Endodermal cell (in vitro differentiated cells): ENCODE measurements at places on chromosomes 16 and 17. TPM values are rescaled to one million over a fixed set of nuclear protein-coding genes. Genes with fewer than 3 reads are reported as not detected.

Gene MYL11
- 1.2 and 1.3 TPM in 2 replicates for total RNA-seq

- DNase-seq, result no peak
- no peak overlapping the region for H3K27ac ChIP-seq
- no peaks in the 10 kb centered on the region for H3K36me3 ChIP-seq
- no peak overlapping the region for H3K4me3 ChIP-seq
- H3K4me1 ChIP-seq, result no peaks in the 10 kb centered on the region
- H3K27me3 ChIP-seq, result no peaks in the 10 kb centered on the region
Observed at GRCh38 chr17:29980261-29980660, 38.8 kb downstream of the EFCAB5 start.

- H3K4me3 ChIP-seq, result no peak overlapping the region
- no peak for DNase-seq
- no peak overlapping the region for H3K27ac ChIP-seq
- H3K4me1 ChIP-seq, result peaks cover 4% of the 10 kb centered on the region
- no peaks in the 10 kb centered on the region for H3K36me3 ChIP-seq
- no peaks in the 10 kb centered on the region for H3K27me3 ChIP-seq
Observed at GRCh38 chr17:73874008-73874720, 229.9 kb upstream of the SDK2 start.

GRCh38 chr17:2749784-2750181, 331 bp upstream of the CCDC92B start:
- peak; percentile 98 for DNase-seq
- H3K4me3 ChIP-seq, result no peak overlapping the region
- H3K36me3 ChIP-seq, result no peaks in the 10 kb centered on the region

GRCh38 chr17:79080349-79080748, 5.7 kb downstream of the ENGASE start:
- H3K4me3 ChIP-seq, result no peak overlapping the region
- no peak overlapping the region for H3K27ac ChIP-seq
- H3K36me3 ChIP-seq, result peaks cover 18% of the 10 kb centered on the region
- DNase-seq, result no peak

DNA sequence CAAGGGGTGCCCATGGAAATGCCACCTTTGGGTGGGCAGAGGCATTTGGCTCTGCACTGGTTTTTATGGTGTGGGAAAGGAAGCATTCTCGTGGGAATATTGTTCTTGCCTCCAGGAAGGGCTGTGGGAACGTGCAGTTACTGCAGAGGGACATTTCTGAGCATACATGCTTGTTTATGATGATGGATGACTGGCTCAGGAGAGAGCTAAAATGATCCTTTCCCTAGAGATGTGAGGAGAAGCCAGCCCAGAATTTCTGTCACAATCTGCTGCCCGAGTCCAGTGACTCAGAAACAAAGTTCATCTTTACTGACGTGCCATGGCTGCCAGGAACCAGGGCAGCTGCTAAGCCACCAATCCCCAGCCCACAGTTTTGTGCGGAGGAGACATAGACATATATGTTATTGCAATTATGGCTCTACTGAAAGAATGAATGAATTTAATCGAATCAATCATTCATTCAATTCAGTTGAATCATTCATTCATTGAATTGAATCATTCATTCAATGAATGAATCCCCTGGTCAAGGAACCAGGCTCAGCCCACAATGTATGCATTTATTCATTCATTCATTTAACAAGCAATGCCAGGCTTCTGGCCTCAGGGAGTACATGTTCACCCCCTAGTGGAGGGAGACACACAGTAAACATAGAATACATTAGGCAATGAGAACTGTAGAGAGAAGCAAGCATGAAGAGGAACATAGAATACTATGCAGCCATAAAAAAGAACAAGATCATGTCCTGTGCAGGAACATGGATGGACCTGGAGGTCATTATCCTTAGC, 414.4 kb upstream of the HSBP1 start:
- no peak overlapping the region for H3K27ac ChIP-seq

Gene ACSF2
- total RNA-seq, result 46.9 and 61.7 TPM in 2 replicates

Gene SPATA22
- total RNA-seq, result not detected in 2 replicates

GRCh38 chr16:381789-382717, at the start of gene PGAP6:
Gene PGAP6, minus strand, starts transcription at chr16:381978. Its CDS starts 157 bp downstream, at chr16:381821.
- peaks cover 24% of the 10 kb centered on the region for H3K4me1 ChIP-seq
- peak; percentile 81 for DNase-seq
- no peaks in the 10 kb centered on the region for H3K36me3 ChIP-seq

DNA sequence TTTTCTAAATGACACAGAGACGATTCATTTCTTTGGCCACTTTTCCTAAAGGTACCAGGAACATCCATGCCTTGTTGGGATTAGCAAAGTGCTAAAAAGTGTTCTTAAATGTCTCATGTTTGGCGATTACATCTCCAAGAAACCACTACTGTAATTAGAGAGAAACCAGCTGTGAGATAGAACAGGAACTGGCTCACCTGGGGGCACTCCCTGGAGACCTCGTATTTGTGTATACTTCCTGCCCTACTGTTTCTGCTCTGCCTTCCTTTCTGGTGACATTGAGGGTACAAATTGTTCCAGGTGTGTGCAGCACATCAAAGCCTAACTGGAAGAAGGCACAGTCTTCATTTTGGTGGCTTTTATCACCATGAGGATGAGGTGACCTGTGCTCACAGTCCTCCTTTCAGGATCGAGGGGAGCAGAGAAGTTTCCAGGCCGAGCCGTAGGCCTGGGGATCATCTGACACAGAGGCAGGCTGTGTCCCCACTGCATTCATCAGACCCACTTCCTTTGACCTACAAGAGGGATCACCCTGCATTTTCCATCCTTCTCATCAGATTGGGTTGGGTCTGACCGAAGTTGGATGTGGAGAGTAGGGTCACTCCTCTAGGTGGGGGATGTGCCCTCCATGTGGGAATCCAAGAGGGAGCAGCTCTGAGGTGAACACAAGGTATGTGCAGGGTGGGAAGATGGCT, 23.7 kb downstream of the CCL4 start:
- DNase-seq, result no peak
- no peaks in the 10 kb centered on the region for H3K4me1 ChIP-seq
- H3K27ac ChIP-seq, result no peak overlapping the region
- no peak overlapping the region for H3K4me3 ChIP-seq

DNA sequence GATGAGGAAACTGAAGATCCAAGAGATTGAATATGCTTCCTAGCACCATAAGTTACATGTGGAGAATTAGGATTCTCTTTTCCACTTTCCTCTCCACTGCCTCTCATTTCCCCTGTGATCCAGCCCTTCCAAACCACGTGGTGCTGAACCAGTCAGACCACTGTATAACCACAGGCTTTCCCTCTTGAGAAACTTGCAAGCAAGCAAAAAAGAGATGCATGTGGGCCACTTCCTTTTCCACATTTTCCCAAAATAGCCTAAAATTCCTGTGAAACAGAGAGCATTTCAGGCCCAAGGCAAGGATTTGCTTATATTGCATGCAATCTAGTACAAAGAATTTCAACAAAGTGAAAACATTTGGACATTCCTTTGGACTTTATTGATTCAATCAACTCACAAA, 59.3 kb upstream of the KSR1 start:
- DNase-seq, result no peak
- no peak overlapping the region for H3K27ac ChIP-seq
- H3K27me3 ChIP-seq, result no peaks in the 10 kb centered on the region
- no peaks in the 10 kb centered on the region for H3K4me1 ChIP-seq
- no peak overlapping the region for H3K4me3 ChIP-seq
- H3K36me3 ChIP-seq, result no peaks in the 10 kb centered on the region

DNA sequence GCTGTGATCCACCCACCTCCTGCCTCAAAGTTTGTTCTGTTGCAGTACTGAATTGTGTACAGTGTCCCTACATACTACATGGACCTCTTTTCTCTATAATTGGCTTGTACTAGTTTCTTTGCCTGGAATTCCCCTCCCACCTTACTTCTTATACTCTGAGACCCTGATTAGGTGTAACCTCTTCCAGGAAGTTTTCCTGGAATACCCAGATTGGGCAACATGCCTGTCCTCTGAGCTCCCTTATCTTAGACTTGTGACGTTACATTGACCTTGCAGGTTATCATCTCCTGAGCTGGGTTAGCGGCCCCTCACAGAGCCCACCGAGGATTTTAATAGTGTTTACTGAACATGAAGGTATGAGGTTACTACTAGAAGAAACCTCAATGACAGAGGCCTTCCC, 237.0 kb downstream of the ZNF423 start:
- H3K4me1 ChIP-seq, result no peaks in the 10 kb centered on the region
- peak; percentile 7 for DNase-seq
- no peaks in the 10 kb centered on the region for H3K27me3 ChIP-seq
- no peaks in the 10 kb centered on the region for H3K36me3 ChIP-seq
- H3K27ac ChIP-seq, result no peak overlapping the region

GRCh38 chr16:70611224-70611598, 35.1 kb upstream of the IL34 start:
- H3K4me3 ChIP-seq, result no peak overlapping the region
- no peaks in the 10 kb centered on the region for H3K27me3 ChIP-seq
- peaks cover 7% of the 10 kb centered on the region for H3K36me3 ChIP-seq
- no peak overlapping the region for H3K27ac ChIP-seq
- peak; percentile 77 for DNase-seq

Gene NPIPA8
- 0.75 and 1.1 TPM in 2 replicates for total RNA-seq

Gene NUBP1
- 25.3 and 26.3 TPM in 2 replicates for total RNA-seq

DNA sequence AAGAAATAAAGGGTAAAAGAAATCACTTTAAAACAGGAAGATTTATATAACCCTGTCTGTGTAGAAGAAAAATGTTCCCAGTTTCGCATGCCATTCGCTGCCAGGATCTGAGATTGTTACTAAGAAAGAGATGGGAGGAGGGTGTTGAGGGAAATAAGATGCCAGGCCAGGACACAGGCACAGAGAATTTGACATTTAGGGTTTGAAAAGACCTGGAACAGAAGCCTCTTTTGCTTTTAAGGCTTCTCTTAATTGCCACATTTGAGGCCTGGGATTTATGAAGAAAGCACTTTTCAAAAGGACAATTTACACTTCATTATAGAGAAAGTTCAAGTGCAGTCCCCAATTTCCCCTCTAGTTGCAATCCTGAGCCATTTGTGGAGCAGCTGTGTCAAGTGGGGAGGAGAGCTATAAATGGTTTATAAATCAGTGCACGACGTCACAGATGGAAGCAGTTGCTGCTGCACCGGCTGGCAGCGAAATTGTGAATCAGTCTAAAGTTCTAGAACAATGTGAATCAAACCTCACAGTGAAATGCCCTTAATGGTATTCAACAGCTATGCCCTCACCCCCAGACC, 26.5 kb upstream of the C16orf87 start:
- no peaks in the 10 kb centered on the region for H3K27me3 ChIP-seq
- no peak overlapping the region for H3K27ac ChIP-seq
- H3K4me3 ChIP-seq, result no peak overlapping the region
- DNase-seq, result no peak
- H3K4me1 ChIP-seq, result no peaks in the 10 kb centered on the region

- no peak for DNase-seq
- peak overlapping the region; percentile 28 for H3K4me3 ChIP-seq
- no peak overlapping the region for H3K27ac ChIP-seq
- H3K36me3 ChIP-seq, result peaks cover 60% of the 10 kb centered on the region
- no peaks in the 10 kb centered on the region for H3K4me1 ChIP-seq
Observed at GRCh38 chr16:4433914-4434787, 8.5 kb downstream of the DNAJA3 start.

GRCh38 chr17:76233588-76234353, 6.5 kb downstream of the RNF157 start:
- no peaks in the 10 kb centered on the region for H3K4me1 ChIP-seq
- no peak overlapping the region for H3K27ac ChIP-seq
- H3K27me3 ChIP-seq, result peaks cover 33% of the 10 kb centered on the region
- no peak overlapping the region for H3K4me3 ChIP-seq
- H3K36me3 ChIP-seq, result no peaks in the 10 kb centered on the region
- DNase-seq, result no peak

Gene CCT6B
- 1.8 to 2.8 TPM (median 2.0 TPM) in 3 replicates for total RNA-seq

GRCh38 chr17:71024172-71024571, 854.8 kb downstream of the KCNJ2 start:
- H3K27ac ChIP-seq, result no peak overlapping the region
- no peak for DNase-seq
- H3K36me3 ChIP-seq, result no peaks in the 10 kb centered on the region
- no peak overlapping the region for H3K4me3 ChIP-seq

DNA sequence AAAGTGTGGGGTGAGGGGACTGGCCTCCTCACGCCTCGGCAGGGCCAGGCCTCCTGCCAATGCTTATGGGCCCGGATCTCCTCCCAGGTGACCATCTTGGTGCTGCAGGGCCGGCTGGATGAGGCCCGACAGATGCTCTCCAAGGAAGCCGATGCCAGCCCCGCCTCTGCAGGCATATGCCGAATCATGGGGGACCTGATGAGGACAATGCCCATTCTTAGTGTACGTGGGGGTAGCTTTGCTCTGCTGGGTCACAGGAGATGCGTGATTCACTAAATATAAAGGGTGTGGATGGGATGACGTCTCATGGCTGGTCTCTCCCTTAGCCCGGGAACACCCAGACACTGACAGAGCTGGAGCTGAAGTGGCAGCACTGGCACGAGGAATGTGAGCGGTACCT, 19.5 kb downstream of the NUP85 start:
- no peaks in the 10 kb centered on the region for H3K4me1 ChIP-seq
- peaks cover 88% of the 10 kb centered on the region for H3K36me3 ChIP-seq
- no peaks in the 10 kb centered on the region for H3K27me3 ChIP-seq

GRCh38 chr16:79768276-79768970, 167.9 kb upstream of the MAF start:
- peaks cover 21% of the 10 kb centered on the region for H3K27me3 ChIP-seq
- H3K27ac ChIP-seq, result no peak overlapping the region
- peaks cover 4% of the 10 kb centered on the region for H3K4me1 ChIP-seq
- no peaks in the 10 kb centered on the region for H3K36me3 ChIP-seq
- DNase-seq, result no peak

DNA sequence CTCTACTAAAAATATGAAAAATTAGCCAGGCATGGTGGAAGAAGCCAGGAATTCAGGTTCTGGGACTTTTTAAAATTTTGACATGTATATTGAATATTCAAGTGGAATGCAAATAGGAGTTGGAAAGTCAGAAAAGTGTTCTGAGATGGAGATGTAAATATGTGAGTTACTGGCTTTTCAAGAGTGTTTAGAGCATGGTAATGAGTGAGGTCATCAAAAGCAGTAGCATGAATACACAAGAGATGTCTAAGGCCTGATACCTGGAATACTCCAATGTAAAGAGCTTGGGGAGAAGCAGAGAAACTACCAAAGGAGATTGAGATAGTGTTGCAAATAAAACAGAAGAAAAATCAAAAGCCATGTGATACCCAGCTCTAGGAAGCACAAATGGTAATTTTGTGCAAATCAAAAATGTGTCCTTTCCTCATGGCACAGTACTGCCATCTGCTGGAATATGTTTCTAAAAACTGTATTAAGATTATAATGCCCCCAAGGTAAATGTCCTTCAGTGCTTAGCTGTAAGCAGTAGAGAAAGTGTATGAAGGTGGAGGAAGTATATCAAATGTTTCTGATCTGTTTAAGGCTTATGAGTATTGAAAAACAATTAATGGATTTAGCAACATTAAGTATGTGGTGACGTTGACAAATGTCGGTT, 908.4 kb downstream of the KCNJ18 start:
- no peak overlapping the region for H3K4me3 ChIP-seq
- no peaks in the 10 kb centered on the region for H3K4me1 ChIP-seq
- H3K27me3 ChIP-seq, result no peaks in the 10 kb centered on the region
- no peak overlapping the region for H3K27ac ChIP-seq
- DNase-seq, result no peak

Gene FA2H
- total RNA-seq, result 1.8 and 2.4 TPM in 2 replicates
